ENCODE measurements at places on chromosomes 16 and 17.

- no peak for DNase-seq
Measured at GRCh38 chr17:33205552-33205951, 87.5 kb downstream of the ASIC2 start.

DNA sequence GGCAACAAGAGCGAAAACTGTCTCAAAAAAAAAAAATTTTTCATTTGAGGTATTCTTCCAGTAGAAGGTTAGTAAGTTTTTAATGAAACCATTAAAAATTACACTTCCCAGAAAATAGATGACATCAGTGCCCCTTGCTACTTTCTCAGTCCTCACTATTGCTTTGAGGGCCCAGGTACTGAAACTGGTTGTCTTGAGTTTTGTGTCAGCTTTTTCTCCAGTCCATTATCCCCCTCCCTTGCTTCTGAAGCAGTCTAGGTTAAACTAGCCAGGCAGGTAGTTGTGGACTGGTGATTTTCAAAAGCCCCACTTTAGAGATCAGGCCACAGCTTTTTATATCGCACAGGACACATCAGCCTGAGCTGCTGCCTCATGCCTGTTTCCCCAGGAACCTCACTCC is 10.9 kb downstream of the SMCR8 start:
- no peak for DNase-seq

DNA sequence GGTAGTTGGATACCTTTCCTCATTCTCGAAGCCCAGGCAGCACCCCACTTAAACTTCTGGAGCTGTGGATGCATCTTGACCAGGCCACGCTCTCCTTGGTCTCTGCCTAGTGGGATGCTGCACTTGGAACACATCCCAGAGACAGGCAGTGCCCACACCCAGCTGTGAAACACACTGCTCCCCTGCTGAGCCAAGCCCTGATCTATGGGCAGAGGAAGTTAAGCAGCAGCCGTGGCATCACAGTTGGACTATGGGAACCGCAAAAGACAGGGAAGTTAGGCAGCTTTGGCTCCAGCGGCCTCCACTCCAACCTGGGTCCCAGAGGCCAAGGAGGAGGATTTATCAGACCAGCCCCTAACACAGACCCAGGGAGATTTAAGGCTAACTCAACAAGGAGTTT is 284.8 kb upstream of the CCL2 start:
- no peak for DNase-seq

GRCh38 chr17:55897301-55897700 is 146.4 kb downstream of the PCTP start:
- no peak for DNase-seq

DNA sequence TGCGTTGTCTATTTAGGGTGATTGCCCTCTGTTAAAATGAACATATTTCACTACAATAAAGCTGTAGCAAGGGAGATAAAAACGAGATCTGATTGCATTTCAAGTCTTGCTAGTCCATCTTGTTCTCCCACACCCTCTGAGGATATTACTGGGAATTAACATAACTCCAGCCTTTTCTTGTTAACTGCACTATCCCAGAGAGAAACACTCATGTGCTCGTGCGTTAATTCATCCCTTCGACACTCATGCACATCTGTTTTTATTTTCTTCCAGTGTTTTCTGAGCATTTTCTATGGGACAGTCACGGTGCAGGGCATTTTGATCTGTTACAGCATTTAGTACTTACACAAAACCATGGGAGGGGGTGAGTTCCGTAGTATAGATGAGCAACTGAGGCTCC is 202.1 kb downstream of the CYLD start:
- DNase-seq: no peak

GRCh38 chr17:44557651-44558285 is 484 bp downstream of the FZD2 start:
- DNase-seq: peak; percentile 65

Data from fibroblast of skin of back (primary cell).